ENCODE measurements at places on chromosomes 6 and 20.

- peaks cover 15% of the 10 kb centered on the region for H3K36me3 ChIP-seq
- DNase-seq: peak; percentile 32
- no peaks in the 10 kb centered on the region for H3K27me3 ChIP-seq
- peak overlapping the region; percentile 56 for H3K27ac ChIP-seq
- peaks cover 25% of the 10 kb centered on the region for H3K4me1 ChIP-seq
- peak overlapping the region; percentile 83 for H3K4me3 ChIP-seq
These were observed 1.9 kb downstream of the TRIB3 start for GRCh38 chr20:382291-383115.

DNA sequence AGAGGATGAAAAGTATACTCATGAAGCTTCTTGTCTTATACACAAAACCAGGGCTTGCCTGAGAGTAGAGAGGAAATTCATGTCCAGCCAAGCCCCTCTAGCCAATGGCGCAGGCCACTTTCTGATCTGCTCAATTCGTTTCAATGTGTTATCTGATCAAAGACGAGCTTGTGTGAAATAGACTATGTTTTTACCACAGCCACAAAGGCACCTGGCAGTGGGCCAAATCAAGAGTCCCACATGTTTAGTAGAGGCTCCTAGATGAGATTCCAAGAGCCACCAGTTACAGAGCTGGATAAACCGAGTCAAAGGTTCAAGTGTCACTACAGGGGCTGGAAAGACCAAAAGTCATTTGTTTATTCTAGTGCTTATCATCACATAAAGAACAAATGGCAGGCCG is 34.9 kb downstream of the GPLD1 start:
- DNase-seq: no peak
- no peak overlapping the region for H3K27ac ChIP-seq
- H3K27me3 ChIP-seq: no peaks in the 10 kb centered on the region

GRCh38 chr6:53735896-53736295 is 58.9 kb upstream of the LRRC1 start:
- peaks cover 15% of the 10 kb centered on the region for H3K4me1 ChIP-seq
- H3K4me3 ChIP-seq: no peak overlapping the region
- H3K27ac ChIP-seq: no peak overlapping the region
- peak; percentile 34 for DNase-seq
- no peaks in the 10 kb centered on the region for H3K27me3 ChIP-seq
- no peaks in the 10 kb centered on the region for H3K36me3 ChIP-seq

GRCh38 chr6:132122871-132123270 is 171.7 kb upstream of the CCN2 start:
- H3K27me3 ChIP-seq: peaks cover 6% of the 10 kb centered on the region
- no peaks in the 10 kb centered on the region for H3K4me1 ChIP-seq
- no peak overlapping the region for H3K27ac ChIP-seq

- H3K4me3 ChIP-seq: no peak overlapping the region
- peaks cover 7% of the 10 kb centered on the region for H3K27me3 ChIP-seq
- H3K36me3 ChIP-seq: no peaks in the 10 kb centered on the region
These were observed 29.4 kb downstream of the LAMA5 start for GRCh38 chr20:62337558-62338293.

- peaks cover 16% of the 10 kb centered on the region for H3K36me3 ChIP-seq
- H3K27me3 ChIP-seq: no peaks in the 10 kb centered on the region
- peaks cover 40% of the 10 kb centered on the region for H3K4me1 ChIP-seq
- peak overlapping the region; percentile 65 for H3K27ac ChIP-seq
These were observed 1.0 kb upstream of the ECI2 start for GRCh38 chr6:4136354-4136831.

DNA sequence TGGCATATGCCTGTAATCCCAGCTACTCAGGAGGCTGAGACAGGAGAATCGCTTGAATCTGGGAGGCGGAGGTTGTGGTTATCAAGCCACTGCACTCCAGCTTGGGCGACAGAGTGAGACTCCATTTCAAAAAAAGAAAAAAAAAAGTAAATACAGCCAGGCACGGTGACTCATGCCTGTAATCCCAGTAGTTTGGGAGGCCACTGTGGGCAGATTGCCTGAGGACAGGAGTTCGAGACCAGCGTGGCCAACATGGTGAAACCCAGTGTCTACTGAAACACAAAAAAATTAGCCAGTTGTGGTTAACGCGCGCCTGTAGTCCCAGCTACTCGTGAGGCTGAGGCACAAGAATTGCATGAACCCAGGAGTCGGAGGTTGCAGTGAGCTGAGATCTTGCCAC is 1.5 kb upstream of the NINL start:
- no peak for DNase-seq
- no peak overlapping the region for H3K27ac ChIP-seq
- peaks cover 4% of the 10 kb centered on the region for H3K27me3 ChIP-seq
- H3K4me3 ChIP-seq: no peak overlapping the region

DNA sequence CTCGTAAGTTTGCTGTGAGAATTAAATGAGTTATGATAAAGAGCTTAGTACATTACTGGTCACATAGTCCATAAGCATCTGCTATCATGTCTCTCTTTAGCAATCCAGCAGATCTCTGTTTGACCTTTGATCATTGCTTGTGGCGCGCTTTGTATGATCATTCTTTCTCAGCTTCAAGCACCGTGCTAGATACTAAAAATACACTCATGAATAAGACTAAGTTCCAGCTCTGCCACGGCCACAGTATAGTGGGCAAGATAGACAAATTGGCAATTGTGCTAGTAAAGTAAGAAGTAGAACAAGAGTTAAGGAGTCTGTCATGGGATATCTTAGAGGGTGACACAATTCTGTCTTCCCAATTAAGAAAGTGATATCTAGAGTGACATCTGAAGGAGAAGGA is 75.2 kb upstream of the ADGRF1 start:
- no peaks in the 10 kb centered on the region for H3K36me3 ChIP-seq
- no peak for DNase-seq
- no peaks in the 10 kb centered on the region for H3K4me1 ChIP-seq
- H3K27me3 ChIP-seq: peaks cover 7% of the 10 kb centered on the region

DNA sequence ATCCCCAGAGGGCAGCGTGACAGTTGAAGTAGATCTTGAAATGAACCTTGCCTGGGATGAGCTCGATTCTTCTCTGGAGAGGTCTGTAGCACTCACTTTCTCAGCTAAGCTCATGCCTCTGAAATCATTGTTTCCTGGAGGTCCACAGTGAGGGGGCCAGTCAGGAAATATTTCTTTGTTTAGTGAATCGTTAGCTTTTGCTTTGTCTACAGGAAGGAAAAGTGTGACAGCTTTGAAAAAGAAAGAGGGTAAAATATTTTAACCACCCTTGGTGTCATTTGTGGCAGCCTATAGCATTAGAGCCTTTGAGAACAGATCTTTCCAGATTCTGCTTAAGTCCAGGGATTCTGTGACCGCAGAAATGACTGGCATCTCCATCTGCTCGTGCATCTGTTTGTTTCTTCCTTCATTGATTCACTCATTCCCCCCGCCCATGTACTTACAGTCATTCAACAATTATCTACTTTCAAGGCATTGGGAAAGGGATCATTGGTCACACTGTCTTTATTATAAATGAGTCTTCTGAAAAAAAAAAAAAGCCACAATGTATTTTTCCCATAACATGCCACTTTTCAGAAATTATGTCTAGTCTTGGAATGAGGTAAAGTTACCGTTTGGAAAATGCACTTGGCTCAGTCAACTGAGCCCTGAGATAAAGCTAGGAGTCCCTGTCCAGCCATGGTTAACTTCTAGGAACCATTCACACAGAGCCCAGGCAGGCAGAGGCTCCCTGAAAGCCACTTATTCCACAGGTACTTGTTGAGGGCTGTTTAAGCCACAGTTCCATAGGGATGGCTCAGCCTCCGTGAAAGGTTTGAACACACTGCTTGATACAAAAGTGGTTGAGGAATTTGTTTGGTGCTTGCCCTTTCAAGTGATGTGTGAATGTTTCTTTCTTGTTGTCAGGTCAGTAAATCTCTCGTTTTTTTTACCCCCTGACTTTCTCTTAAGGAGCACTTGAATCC is 86.0 kb downstream of the TIAM2 start:
- no peak for DNase-seq
- no peak overlapping the region for H3K4me3 ChIP-seq
- no peaks in the 10 kb centered on the region for H3K36me3 ChIP-seq
- H3K27ac ChIP-seq: no peak overlapping the region
- peaks cover 9% of the 10 kb centered on the region for H3K4me1 ChIP-seq

DNA sequence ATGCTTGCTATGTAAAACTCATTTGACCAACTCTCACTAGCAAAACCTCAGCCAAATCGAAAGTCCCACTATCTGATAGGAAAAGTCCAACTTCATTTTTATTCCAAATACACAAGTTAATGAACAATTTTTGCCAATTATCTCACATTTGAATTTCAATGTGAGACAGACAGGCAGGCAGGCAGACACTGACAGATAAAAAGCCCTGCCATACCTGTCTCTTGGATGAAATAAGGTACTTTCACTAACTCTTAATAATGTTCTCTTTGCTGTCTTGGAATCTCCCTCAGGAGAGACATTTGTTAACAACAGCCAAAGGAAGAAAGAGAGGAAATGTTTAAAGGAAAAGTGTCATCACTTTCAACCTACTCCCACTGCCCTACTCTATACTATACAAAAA is 82.0 kb downstream of the RNGTT start:
- no peak for DNase-seq
- peaks cover 17% of the 10 kb centered on the region for H3K4me1 ChIP-seq
- H3K27me3 ChIP-seq: no peaks in the 10 kb centered on the region
- H3K27ac ChIP-seq: no peak overlapping the region
- H3K36me3 ChIP-seq: peaks cover 14% of the 10 kb centered on the region
- no peak overlapping the region for H3K4me3 ChIP-seq

DNA sequence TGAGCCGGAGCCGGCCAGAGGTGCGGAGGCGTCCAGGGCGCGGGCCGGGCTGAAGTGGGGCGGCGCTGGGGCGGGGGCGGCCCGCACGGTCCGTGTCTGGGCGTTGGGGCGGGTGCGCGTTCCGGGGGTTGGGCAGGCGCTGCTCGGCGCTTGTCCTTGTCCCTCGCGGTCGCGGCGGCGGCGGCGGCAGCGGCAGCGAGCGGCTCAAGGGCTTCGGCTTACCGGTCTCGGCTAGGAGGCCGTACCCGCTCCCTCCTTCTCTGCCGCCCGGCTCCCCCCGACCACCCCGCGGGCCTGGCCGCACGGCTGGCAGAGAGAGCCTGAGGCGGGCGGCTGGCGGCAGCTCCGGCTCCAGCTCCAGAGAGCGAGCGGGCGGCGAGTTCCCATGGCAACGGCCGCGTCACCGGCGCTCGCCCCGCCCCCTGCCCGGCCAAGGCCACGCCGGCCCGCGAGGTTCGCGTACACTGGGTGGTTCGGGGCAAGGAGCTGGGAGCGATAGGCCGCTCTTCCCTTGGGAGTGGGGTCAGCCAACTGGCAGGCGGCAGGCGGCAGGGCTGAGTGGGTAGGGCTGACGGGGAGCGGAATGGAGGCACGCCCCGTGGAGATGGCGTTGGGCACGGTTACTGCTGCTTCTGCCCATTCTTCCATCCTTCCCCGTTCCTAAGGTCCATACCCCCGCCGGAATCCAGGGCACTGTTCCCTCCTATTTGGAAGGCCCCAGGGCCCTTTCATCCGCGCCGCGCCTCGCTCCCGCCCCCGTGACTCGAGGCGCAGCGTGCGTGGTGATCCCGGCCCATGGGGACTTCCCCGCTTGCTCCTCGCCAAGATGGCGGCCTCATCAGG is at the start of gene LRRC73:
TSS of gene LRRC73 (minus strand) at position 363 of the 843 bp plus-strand sequence. CDS start 561 bp downstream, outside the sequence.
- peaks cover 5% of the 10 kb centered on the region for H3K36me3 ChIP-seq
- peak within 1 kb of the TSS; percentile 68 for H3K4me3 ChIP-seq
- peaks cover 14% of the 10 kb centered on the region for H3K27me3 ChIP-seq
- H3K4me1 ChIP-seq: peaks cover 19% of the 10 kb centered on the region

GRCh38 chr20:46563170-46563859 is 12.9 kb upstream of the OCSTAMP start:
- H3K36me3 ChIP-seq: no peaks in the 10 kb centered on the region
- H3K4me3 ChIP-seq: no peak overlapping the region
- peaks cover 9% of the 10 kb centered on the region for H3K27me3 ChIP-seq
- H3K4me1 ChIP-seq: peaks cover 7% of the 10 kb centered on the region

DNA sequence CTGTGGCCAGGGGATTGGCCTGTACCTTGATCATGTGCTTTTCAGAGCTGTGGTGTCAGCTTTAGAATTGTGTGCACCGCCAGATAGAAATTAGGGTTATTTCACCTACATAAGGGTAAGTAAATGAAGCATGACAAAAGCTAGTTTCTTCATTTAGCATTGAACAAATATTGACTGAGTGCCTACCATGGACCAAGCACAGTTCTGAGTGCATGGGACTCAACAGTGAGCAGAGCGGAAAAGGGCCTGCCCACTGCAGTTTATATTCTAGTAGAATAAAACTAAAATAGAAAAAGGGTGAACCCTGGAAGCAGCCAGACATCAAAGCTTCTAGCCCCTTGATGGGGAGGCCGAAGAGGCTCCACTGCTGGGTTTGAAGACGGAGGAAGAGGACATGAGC is 25.6 kb downstream of the ECT2L start:
- H3K4me1 ChIP-seq: peaks cover 24% of the 10 kb centered on the region
- H3K4me3 ChIP-seq: no peak overlapping the region
- H3K27ac ChIP-seq: no peak overlapping the region
- DNase-seq: no peak
- no peaks in the 10 kb centered on the region for H3K36me3 ChIP-seq

DNA sequence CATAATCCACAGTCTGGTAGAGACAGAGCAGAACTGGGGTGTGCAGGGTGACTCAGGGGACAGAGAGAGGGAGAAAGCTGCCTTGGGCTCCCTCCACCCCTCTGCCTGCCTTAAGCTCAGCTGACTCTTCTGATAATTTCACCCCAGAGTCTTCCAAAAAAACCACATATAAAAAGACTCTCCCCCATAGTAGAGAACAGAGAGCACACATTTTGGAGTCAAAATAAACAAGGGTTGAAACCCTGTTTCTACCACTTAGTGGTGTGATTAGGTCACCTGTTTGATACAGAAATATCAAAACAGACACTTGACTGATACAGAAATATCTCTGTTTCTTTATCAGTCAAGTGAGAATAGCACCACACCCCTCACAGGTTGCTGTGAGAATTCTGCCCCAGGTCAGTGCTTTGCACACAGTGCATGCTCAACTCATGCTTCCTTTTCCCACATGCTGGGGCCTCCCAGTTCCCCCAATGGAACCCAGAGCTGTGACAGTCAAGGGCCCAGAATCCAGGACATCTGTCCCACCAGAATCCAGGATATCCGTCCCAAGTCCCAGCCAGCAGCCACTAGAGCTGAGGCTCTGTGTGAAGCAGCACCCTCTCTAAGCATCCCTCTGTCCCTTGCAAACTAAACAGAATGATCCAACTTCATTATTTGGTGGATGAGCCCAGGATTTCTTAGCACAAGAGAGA is 1.2 kb downstream of the TREML2 start:
- peaks cover 71% of the 10 kb centered on the region for H3K4me1 ChIP-seq
- H3K36me3 ChIP-seq: peaks cover 13% of the 10 kb centered on the region
- H3K27me3 ChIP-seq: no peaks in the 10 kb centered on the region
- H3K4me3 ChIP-seq: peak overlapping the region; percentile 76

GRCh38 chr20:43710370-43711044 is 16.3 kb downstream of the GTSF1L start:
- H3K4me1 ChIP-seq: no peaks in the 10 kb centered on the region
- no peak overlapping the region for H3K4me3 ChIP-seq
- H3K36me3 ChIP-seq: peaks cover 55% of the 10 kb centered on the region
- no peaks in the 10 kb centered on the region for H3K27me3 ChIP-seq

DNA sequence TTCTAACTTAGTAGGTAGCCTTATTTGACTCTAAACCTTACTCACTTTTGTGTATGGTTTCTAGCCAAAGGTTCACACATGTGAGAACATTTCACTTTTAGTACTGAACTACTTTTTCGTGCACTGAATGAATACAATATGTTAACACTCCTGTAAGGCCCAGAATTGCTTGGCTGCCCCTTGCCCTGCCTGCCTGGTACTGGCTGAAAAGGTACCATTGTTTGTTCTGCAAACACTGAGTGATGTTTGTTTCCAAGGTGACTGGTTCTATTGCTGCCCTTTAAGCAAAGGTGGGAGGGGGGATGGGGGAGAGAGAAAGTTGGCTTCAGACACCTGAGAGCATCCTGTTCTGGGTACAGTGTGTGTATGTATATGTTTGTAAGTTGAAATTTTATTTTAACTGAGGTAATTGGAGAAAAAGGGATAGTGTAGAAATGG is 31.2 kb downstream of the RREB1 start:
- no peaks in the 10 kb centered on the region for H3K27me3 ChIP-seq
- H3K27ac ChIP-seq: peak overlapping the region; percentile 64
- no peaks in the 10 kb centered on the region for H3K36me3 ChIP-seq

All from activated naive CD4-positive, alpha-beta T cell treated with anti-CD3 and anti-CD28 coated beads for 36 hours (primary cell).